ENCODE measurements at places on chromosomes 2 and 18.

- no peak for DNase-seq
Measured at GRCh38 chr18:7775843-7776242, 208.7 kb downstream of the PTPRM start.

DNA sequence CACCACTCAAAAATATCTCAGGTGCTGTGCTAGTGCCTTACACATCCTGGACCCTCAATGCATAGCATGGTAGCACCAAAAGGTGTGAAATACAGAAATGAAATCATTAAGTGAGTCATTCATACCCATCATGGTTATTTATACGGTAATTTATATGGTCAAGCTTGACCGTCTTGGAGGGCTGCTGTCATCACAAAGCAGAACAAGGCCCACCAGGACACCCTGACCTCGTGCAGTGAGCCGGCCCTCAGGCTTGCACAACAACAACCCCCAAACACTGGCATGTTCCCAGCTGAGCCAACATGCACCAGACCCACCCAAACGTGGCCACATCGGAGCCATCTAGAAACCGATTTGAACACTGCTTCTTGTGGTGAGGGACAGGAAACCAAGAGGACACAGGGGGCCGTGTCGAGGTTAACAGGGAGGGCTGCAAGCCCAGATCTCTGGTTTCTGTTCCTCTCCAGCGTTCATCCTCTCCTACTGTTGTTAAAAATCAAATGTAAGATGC is 378.5 kb upstream of the ID2 start:
- DNase-seq = peak; percentile 88

DNA sequence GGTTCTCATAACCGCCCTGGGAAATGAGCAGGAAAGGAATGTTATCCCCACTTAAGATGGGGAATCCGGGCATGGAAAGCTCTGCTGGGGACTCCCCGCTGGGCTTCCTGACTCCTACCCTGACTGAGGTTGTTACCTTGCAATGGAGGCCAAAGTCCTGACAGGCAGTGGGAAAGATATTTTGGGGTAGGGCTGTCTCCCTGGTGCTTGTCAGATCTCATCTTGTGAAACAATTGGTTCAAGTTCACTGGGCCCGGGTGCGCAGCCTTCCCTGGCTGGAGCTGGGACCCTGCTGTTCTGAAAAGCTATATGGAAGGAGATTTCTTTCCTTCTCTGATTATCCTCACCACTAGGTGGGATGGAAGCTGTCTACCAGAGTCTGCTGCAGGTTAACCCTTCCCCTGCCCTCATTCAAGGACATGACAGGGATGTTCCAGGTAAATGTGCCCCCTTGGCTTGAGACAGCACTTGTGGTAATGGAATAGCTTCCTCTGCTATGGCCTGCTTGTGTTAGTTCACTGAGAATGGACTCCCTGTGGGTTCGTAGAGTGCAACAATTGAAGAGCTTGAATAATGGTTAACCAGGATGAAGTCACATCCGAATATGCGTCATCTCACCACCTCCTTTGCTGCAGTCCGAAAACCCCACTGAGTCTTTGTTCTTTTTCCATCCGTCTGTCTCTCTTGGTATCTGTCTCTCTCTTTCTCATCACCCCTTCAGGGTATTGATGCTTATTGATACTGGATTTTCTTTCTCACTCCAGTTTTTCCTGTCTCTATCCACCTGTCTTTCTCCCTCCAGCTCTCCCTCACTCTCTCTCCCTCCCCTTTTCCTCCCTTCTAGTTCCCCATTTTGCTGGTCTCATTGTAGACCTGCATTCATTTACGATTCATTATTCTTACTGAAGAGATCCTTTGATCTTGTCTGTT is 67.8 kb upstream of the EPAS1 start:
- DNase-seq = no peak

DNA sequence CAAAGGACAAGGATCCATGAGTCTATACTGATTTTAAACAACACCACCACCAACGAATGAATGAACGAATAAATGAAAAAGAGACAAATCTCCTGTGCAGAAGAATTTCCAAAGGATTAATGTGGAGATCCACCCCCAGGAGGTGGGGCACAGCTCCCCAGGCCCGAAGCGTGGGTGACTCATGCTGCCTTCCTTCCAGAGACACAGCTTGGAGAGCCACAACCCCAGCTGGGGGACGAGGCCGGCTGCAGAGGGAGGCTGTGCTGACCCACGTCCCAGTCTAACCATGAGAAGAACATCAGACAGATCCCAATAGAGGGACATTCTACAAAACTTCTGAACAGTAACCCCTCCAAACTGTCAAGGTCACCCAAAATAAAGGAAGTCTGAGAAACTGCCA is 557.3 kb upstream of the SALL3 start:
- DNase-seq = no peak

DNA sequence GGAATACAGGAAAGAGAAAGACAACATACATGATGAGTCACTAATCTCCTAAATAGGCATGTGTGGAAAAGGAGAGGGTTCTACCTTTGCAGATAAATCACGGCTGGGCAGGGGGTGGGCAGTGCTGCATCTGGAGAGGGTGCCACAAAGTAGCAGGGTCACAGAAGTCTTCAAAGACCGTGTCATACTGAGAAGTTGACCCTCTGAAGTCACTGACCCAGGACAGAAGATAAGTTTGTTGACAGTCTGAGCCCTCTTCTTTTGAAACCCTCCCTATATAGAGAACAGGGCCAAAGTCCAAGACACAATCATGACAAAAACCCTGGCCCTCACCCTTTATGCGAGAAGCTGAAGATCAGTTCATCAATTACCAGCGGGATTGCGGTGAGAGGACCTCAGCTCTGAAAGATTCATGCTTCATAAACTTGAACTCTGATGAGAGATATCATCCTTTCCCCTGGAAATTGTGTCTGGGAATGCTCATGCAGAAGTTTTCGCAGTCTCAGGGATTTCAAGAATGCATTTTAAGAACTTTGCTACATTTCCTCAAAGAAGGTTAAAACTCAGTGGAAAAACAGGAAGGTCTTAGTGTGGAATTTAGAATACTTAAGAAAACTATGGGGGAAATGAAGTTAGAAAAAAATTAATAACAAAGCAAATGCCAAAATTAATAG is 129.5 kb downstream of the FAM124B start:
- DNase-seq = no peak

- no peak for DNase-seq
Measured at GRCh38 chr2:74646201-74646600, 1.9 kb downstream of the M1AP start.

DNA sequence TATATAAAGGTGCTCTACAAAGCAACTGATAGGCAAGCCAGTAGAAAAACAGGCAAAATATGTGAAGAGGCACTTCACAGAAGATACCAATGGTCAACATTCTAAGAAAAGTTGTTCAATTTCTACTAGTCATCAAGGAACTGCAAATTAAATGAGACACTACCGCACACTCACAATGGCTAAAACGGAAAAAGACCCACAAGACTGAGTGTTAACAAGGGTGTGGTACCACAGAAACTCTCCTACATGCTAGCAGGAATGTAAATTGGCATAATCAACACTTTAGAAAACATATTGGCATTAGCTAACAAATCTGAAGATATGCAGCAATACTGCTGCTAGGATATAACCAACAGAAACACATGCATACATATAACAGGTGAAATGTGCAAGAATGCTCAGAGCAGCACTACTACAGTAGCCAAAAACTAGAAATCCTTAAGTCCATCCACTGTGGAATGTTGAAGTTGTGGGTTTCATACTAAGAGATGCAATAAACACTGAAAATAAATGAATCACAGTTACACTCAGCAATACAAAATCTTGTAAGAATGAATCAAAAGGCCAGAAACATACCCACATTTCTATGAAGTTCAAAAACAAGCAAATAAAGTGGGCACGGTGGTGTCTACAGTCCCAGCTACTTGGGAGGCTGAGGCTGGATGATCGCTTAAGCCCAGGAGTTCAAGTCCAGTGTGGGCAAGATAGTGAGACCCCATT is 9.2 kb downstream of the RNU4ATAC start:
- no peak for DNase-seq

DNA sequence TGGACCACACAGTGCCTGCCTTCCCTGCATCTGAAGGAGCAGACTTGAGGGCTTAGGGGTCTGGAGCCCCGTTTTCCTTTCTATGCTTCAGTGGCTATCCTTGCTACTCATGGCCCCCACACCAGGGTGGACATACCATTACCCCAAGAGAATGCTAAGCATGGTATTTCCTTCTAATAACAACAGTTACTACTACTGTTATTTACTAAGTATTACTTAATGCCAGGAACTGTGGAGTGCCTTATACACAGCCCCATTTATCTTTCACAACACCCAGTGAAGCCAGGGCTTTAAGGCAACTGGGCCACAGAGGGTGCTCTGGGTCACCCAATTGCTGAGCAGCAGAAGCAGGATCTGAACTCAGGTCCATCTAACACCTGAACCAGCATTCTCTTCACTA is 5.8 kb upstream of the PAX8 start:
- no peak for DNase-seq

GRCh38 chr2:152075461-152076050 is 23.3 kb downstream of the CACNB4 start:
- no peak for DNase-seq

GRCh38 chr2:86368161-86368824 is 30.9 kb upstream of the REEP1 start:
- no peak for DNase-seq

GRCh38 chr2:107595749-107596148 is 230.9 kb upstream of the RGPD4 start:
- DNase-seq = no peak

- no peak for DNase-seq
Measured at GRCh38 chr2:112481528-112482233, at the start of gene TTL. Gene TTL (plus strand): TSS chr2:112482156. CDS start chr2:112482345, 189 bp downstream.

Data from SIG-M5 (cell line).